ENCODE measurements at places on chromosomes 7 and 10. TPM values are rescaled to one million over a fixed set of nuclear protein-coding genes. Genes with fewer than 3 reads are reported as not detected.

The SH2D4B gene
- not detected for total RNA-seq

The HMX2 gene
- not detected for total RNA-seq

The GLRX3 gene
- 116 TPM for total RNA-seq

The CLDN15 gene
- 3.8 TPM for total RNA-seq

The ATRNL1 gene
- 5.6 TPM for total RNA-seq

The MSS51 gene
- 8.1 TPM for total RNA-seq

The DCLRE1C gene
- 7.0 TPM for total RNA-seq

The NPC1L1 gene
- not detected for total RNA-seq

The GDF2 gene
- not detected for total RNA-seq

The SSBP1 gene
- 193 TPM for total RNA-seq

The SFMBT2 gene
- 0.08 TPM for total RNA-seq

The CNPY4 gene
- 14.0 TPM for total RNA-seq

The DLX6 gene
- not detected for total RNA-seq

The MEIG1 gene
- not detected for total RNA-seq

The SLC39A12 gene
- not detected for total RNA-seq

The TMEM229A gene
- not detected for total RNA-seq

The SEPHS1 gene
- total RNA-seq = 39.6 TPM

The IFIT1B gene
- total RNA-seq = not detected

The SYCE1 gene
- not detected for total RNA-seq

All from myocyte (in vitro differentiated cells).